Progenitor cell of endocrine pancreas (in vitro differentiated cells): ENCODE measurements at places on chromosomes 5 and 9. TPM values are rescaled to one million over a fixed set of nuclear protein-coding genes. Genes with fewer than 3 reads are reported as not detected.

DNA sequence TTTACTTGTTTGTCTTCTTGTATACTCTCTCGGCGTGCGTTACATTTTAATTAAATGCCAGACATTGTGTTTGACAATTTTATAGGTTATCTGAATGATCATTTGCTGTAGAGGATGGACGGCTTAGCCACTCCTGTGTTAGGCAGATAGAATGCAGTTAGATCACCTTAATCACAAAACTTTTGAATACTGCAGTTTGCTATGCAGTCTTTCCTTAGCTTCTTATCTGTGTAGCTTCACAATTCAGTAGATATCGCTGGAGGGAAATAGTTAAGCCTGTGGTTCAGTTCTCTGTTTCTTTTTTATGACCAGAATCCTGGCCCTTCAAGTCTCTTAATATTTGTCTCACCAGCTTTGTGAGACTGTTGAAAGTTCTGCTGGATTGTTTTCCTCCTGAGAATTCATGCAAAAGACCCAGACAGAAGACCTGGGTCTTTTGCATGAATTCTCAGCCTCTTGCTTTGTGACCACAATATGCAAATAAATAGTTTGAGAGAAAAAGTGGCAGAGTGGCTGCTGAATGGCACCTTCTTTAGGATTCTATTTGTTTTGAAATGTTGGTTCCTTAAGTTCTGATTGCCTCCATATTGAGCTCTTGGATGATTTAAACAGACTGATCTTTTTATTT is 40.2 kb downstream of the RASA1 start:
- no peaks in the 10 kb centered on the region for H3K27me3 ChIP-seq
- H3K27ac ChIP-seq, result no peak overlapping the region
- no peak overlapping the region for H3K4me3 ChIP-seq
- peaks cover 25% of the 10 kb centered on the region for H3K36me3 ChIP-seq
- DNase-seq, result no peak

Gene LRRC70
- 0.75 and 0.77 TPM in 2 replicates for total RNA-seq

Gene VCAN
- total RNA-seq, result 673 and 675 TPM in 2 replicates

DNA sequence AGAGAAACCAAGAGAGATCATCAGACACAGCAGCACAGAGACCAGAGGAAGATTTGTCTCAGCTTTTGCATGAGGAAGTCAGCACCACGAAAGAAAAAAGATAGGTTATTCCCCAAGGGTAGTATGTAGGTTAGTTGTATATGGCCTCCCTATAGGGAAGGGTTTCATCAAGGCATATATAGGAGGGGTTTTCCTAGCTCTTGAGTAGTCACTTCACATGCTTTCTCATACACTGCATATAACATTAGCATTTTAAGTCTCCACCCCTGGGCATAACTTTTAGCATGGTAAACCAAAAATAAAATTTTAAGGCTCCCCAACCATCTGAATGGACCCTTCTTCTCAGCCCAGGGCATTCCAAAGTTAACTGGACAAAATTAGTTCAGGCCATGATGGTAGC is 1571.6 kb upstream of the ACO1 start:
- DNase-seq, result no peak
- peaks cover 3% of the 10 kb centered on the region for H3K4me1 ChIP-seq
- H3K36me3 ChIP-seq, result no peaks in the 10 kb centered on the region
- H3K27ac ChIP-seq, result no peak overlapping the region
- H3K4me3 ChIP-seq, result no peak overlapping the region
- H3K27me3 ChIP-seq, result no peaks in the 10 kb centered on the region

GRCh38 chr9:135147474-135147805 is 60.0 kb downstream of the OLFM1 start:
- peaks cover 43% of the 10 kb centered on the region for H3K27me3 ChIP-seq
- H3K36me3 ChIP-seq, result no peaks in the 10 kb centered on the region
- DNase-seq, result no peak

DNA sequence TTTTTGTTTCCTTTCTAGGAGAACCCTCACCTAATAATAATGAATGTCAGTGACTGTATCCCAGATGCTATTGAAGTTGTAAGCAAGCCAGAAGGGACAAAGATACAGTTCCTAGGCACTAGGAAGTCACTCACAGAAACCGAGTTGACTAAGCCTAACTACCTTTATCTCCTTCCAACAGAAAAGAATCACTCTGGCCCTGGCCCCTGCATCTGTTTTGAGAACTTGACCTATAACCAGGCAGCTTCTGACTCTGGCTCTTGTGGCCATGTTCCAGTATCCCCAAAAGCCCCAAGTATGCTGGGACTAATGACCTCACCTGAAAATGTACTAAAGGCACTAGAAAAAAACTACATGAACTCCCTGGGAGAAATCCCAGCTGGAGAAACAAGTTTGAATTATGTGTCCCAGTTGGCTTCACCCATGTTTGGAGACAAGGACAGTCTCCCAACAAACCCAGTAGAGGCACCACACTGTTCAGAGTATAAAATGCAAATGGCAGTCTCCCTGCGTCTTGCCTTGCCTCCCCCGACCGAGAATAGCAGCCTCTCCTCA is 87.1 kb downstream of the OSMR start:
- H3K4me3 ChIP-seq, result no peak overlapping the region
- H3K4me1 ChIP-seq, result no peaks in the 10 kb centered on the region

Gene OBP2B
- not detected in 2 replicates for total RNA-seq

DNA sequence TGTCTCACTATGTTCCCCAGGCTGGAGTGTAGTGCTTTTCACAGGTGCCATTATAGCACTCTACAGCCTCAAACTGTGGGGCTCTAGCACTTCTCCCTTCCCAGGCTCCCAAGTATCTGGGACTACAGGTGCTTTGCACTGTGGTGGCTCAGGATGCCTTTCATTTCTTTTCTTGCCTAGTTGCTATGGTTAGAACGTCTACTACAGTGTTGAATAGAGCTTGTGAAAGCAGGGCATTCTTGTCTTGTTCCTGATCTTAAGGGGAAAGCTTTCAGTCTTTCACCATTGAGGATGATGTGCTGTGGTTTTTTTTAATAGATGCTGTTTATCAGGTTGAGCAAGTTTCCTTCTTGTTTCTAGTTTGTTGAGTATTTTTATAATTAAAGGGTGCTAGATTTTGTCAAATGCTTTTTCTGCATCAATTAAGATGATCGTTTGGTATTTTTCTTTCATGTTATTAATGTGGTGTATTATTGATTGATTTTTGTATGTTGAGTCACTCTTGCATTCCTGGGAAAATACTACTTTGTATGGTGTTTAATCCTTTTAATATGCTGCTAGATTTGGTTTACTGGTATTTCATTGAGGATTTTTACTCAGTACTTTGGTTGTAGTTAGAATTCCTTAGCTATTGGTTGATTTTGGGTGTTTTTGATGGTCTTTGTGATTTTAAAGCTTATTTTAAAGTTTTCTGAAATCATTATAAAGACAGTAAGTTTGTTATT is 35.6 kb downstream of the GPBP1 start:
- H3K4me1 ChIP-seq, result peaks cover 11% of the 10 kb centered on the region
- H3K4me3 ChIP-seq, result no peak overlapping the region
- DNase-seq, result no peak
- peaks cover 14% of the 10 kb centered on the region for H3K36me3 ChIP-seq
- no peaks in the 10 kb centered on the region for H3K27me3 ChIP-seq

DNA sequence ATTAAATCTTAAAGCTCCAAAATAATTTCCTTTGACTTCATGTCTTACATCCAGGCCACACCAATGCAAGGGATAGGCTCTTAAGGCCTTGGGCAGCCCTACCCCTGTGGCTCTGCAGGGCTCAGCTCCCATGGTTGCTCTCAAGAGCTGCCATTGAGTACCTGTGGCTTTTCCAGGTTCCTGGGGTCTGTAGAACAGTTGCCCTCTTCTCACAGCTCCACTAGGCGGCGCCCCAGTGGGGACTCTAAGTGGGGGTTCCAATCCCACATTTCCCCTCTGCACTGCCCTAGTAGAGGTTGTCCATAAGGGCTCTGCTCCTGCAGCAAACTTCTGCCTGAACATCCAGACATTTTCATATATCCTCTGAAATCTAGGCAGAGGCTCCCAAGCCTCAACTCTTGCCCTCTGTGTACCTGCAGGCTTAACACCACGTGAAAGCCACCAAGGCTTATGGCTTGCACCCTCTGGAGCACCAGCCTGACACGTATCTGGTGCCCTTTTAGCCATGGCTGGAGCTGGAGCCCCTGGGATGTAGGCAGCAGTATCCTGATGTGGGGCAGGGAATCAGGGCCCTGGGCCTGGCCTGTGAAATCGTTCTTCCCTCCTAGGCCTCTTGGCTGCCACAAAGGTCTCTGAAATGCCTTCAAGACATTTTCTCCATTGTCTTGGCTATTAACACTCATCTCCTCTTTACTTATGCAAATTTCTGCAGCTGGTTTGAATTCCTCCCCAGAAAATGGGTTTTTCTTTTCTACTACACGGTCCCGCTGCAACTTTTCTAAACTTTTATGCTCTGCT is 185.1 kb downstream of the SMARCA2 start:
- peaks cover 6% of the 10 kb centered on the region for H3K36me3 ChIP-seq
- no peak overlapping the region for H3K27ac ChIP-seq
- H3K4me1 ChIP-seq, result no peaks in the 10 kb centered on the region
- DNase-seq, result no peak

- H3K4me3 ChIP-seq, result no peak overlapping the region
- no peaks in the 10 kb centered on the region for H3K27me3 ChIP-seq
- peaks cover 17% of the 10 kb centered on the region for H3K36me3 ChIP-seq
- H3K27ac ChIP-seq, result no peak overlapping the region
- no peak for DNase-seq
- H3K4me1 ChIP-seq, result peaks cover 6% of the 10 kb centered on the region
Measured at GRCh38 chr9:137270929-137271695, 6.4 kb upstream of the TOR4A start.

Gene CNTLN
- total RNA-seq, result 7.8 and 8.9 TPM in 2 replicates

Gene ARAP3
- total RNA-seq, result 6.2 and 6.4 TPM in 2 replicates

- DNase-seq, result no peak
- peaks cover 32% of the 10 kb centered on the region for H3K36me3 ChIP-seq
- H3K4me1 ChIP-seq, result peaks cover 1% of the 10 kb centered on the region
- no peak overlapping the region for H3K27ac ChIP-seq
Measured at GRCh38 chr5:11277323-11277722, 516.3 kb upstream of the DAP start.

DNA sequence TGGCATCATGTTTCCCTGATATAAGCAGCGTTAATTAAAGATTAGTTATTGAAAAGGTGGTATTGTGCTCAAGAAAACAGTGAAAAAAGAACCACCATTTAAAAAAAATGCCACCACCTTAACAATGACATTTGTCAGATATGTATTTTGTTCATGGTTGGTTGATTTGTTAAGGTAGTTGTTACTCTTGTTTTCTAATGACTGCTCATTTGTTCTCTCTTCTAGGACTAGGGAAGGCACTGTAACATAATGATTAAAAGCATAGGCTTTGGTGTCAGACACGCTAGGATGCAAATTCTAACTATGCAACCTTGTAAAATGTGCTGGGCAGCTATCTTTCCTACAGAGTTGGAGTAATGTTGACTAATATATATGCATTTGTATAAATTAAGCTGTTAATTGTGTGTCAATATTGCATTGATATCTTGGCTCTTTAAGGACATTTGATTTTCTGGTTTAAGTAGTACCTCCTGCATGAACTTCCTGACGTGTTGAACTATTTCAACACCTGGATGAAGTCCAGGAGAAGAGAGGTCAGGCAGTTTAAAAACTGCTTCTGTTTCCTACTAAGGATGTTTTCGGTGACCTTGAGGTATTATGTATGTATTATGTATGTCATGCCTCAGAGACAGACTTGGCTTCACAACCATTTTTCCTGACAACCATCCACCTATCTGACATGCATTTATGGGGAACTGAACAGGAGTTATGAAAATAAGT is 77.8 kb downstream of the MUSK start:
- H3K4me1 ChIP-seq, result no peaks in the 10 kb centered on the region
- H3K27ac ChIP-seq, result no peak overlapping the region
- H3K27me3 ChIP-seq, result no peaks in the 10 kb centered on the region
- no peak overlapping the region for H3K4me3 ChIP-seq

DNA sequence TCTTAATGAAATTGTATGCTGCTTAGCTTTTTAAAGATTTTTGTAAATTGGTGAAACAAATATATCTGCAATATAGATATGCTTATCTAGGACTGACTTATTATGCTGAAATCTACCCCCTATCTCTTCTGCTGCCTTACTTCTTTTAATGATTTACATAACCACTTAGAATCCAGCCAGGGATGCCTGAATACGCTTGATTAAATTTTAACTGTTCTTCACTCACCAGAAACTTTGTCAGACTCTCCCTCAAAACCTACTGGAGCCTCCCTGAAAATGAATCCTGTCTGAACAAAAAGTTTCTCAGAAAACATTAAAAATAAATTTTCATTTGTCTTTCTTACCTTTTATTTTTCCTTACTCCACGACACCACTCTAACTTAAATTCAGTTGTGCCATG is 111.7 kb downstream of the ST8SIA4 start:
- no peaks in the 10 kb centered on the region for H3K36me3 ChIP-seq
- H3K4me3 ChIP-seq, result peak overlapping the region; percentile 11
- H3K27me3 ChIP-seq, result no peaks in the 10 kb centered on the region
- H3K4me1 ChIP-seq, result peaks cover 49% of the 10 kb centered on the region

Gene DOK3
- 11.6 and 13.7 TPM in 2 replicates for total RNA-seq

- peaks cover 3% of the 10 kb centered on the region for H3K4me1 ChIP-seq
- H3K4me3 ChIP-seq, result no peak overlapping the region
- no peaks in the 10 kb centered on the region for H3K27me3 ChIP-seq
- no peak overlapping the region for H3K27ac ChIP-seq
- H3K36me3 ChIP-seq, result peaks cover 3% of the 10 kb centered on the region
Measured at GRCh38 chr5:100852988-100853449, 50.1 kb downstream of the ST8SIA4 start.

- H3K27ac ChIP-seq, result no peak overlapping the region
- no peak for DNase-seq
- H3K27me3 ChIP-seq, result peaks cover 53% of the 10 kb centered on the region
Measured at GRCh38 chr9:35618854-35619799, 914 bp upstream of the CD72 start.

DNA sequence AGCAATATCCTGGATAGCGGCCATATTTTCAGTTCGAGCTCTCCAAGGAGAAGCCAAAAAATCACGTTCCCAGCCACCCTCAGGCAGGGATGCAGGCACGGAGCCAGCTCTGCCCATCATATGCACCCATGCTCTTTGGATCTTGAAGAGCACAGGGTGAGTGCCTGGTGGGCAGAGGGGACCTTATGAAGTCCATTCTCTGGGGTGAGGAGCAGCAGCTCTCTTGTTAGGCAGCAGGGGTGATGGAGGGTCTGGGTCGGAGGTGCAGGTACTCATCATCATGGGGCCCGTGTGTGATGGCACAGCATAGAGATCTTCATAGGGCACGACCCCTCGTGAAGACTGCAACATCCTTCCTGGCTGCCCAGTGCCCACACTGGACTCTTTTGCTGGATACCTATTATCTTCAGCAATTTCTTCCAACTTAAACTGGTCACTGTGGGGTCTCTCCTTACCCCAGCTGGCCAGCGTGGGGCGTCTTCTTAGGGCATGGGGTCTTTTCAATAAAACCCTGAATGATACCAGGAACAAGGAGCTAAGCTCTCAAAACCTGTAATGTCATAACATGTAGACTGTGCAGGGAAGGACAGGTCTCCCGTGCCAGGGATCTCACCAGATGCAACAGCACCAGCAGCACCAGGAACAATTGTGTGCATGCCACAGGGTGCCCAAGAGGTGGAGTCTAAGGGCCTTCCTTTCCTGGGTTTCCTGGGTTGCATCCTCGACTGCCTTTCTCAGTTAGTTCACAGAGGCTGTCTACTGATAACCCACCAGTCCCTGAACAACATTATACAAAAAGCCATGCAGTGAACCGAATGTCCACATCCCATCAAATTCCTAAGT is 165.0 kb downstream of the TENT4A start:
- H3K27me3 ChIP-seq, result peaks cover 18% of the 10 kb centered on the region
- H3K27ac ChIP-seq, result no peak overlapping the region
- DNase-seq, result no peak
- no peak overlapping the region for H3K4me3 ChIP-seq
- no peaks in the 10 kb centered on the region for H3K36me3 ChIP-seq

- H3K27ac ChIP-seq, result peak overlapping the region; percentile 84
- H3K4me1 ChIP-seq, result peaks cover 26% of the 10 kb centered on the region
- no peak overlapping the region for H3K4me3 ChIP-seq
- no peaks in the 10 kb centered on the region for H3K27me3 ChIP-seq
Measured at GRCh38 chr9:89357331-89358197, 39.3 kb downstream of the SECISBP2 start.
